ENCODE measurements at places on chromosomes 2 and 18. TPM values are rescaled to one million over a fixed set of nuclear protein-coding genes. Genes with fewer than 3 reads are reported as not detected.

DNA sequence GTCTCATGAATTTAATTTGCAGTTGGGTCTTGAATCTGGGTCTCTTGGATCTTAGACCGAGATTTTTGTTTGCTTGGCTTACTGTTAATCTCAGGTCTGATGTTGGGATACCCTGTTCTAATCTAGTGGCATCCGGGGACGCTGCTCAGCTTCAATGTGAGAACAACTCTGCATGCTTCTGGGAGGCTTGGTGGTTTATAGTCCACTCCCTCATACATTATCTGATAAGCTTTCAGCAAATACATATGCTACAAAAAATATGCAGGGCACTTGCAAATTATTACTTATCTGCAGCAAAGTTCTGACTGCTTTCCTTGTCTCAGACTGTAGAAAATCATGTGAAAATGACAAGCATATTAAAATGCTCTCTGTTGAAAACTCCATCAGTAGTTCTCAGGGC, 39.4 kb downstream of the RNF144A start:
- DNase-seq: no peak

GRCh38 chr2:16506366-16506765, 159.3 kb downstream of the CYRIA start:
- no peak for DNase-seq

DNA sequence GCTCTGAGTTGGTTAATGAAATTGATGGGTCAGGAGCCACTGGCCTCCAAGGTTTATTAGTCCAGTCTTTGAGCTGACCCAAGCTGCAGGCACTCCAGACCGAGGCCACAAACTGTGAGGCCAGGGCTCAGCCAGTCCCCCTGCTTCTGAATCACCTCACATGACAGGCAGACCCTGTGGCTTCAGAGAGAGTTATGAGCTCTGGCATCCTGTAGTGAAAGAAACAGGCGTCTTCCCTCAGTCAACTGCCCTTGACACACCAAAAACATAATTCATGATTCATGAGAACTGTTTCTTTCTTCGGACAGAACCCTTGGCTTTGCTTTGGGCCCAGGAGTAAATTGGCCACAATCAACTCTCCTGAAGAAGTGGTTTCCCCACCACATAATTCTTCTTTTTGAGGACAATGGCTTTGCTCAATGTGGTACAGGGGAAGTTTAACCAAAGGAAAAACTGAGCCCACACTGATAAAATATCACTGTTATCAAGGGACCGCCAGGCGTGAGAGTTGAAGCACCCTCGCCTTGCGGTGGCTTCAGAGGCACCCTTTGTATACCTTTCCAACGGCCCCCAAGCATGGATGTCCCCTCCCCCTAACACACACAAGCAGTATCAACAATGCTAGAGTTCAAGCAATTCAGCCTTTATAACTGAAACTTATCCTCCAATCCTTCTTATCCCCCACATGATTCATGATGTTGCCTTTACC, 226.9 kb downstream of the CYRIA start:
- no peak for DNase-seq

DNA sequence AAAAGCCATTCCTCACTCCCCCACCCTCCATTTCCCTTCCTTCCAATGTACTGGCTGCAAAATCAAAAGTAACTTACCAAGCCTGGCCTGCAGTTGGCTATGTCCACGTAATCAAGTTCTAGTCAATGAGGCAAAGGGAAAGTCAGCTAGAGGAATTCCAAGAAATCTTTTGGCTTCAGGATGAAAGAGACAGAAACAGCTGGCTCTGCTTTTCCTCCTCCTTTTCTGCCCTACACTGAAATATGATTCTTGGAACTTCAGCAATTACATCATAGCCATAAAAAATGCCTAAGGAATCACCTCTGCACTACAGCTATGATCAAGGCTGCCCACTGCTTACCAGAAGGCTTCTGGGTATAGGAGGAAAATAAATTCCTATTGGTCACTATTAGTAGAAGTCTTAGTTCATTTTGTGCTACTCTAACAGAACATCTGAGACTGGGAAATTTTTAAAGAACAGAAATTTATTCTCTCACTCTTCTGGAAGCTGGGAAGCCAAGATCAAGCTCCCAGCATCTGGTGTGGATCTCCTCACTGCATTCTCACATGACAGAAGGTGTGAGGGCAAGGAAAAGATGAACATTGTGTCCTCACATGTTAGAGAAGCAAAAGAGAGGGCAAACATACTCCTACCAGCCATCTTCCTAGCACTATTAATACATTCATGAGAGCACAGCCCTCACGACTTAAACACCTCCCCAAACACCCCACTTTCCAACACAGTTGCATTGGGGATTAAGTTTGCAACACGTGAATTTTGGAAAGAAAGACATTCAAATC, 219.9 kb downstream of the TMX3 start:
- peak; percentile 53 for DNase-seq

DNA sequence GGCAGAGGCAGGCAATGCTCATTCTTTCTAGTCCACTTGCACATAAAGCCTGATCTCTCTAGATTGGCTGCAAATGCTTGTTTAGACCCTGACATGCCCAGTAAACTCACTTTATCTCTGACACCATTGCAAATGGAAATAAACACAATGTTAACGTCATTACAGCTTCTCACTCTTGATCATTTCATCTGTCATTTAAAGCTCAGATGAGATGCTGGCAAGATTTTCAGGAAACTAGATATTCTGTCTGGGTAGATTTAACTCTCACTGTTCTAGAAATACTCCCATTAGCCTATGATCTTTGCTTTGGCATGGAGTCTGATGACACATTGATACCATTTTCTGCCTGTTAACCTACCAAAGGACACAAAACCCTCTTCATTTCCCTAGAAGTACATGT, 320.7 kb upstream of the HNRNPA3 start:
- DNase-seq: no peak

DNA sequence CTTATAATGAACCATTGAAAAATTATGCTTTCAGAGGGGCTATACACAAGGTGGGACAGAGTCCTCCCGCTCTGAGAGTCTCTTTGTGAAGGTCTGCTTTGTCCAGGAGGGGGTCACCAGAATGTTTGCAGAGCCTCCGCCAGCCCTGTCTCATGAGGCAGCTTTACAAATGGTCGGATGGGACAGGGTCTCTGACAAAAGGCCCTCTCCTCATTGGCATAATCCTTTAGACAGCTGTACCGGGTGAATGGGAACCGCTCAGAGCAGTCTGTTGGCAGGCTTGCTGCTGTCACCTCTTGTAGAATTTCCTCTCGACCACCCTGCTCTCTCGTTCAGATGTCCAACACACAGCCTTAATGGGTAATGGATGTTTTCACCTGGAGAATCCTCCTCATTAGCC, 40.2 kb upstream of the TGIF1 start:
- DNase-seq: no peak

DNA sequence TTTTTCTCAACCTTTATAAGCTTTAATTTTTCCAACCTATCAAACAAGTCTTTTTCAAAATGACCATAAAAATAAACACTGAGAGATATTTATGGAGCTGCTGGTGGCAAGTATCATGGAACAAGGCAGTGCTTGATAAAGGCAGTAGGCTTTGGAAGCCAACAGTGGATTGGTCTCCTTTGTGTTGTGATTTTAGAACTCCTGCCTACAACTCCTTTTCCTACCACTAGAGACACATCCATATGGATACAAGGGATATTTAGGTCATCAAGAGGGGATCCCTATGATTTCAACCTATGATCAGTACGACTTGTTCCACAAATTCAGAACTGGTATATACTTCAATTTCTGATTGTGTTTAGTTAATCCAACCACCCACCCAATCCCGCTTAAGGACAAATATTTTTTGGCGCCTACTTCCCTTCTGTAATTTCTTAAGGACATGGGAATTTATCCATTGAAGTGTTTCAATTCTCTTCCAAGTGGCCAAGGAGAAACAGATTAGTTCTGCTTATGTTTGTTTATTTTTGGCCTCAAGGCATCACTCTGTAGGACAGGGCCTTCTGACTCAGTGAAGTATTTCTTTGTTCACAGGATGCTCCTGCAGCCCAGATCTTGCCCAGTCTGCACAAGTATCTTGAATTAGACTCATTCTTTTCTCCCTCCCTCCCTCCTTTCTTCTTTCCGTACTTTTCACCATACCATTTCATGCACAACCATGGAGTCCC, 2119.6 kb upstream of the PIK3C3 start:
- DNase-seq: peak; percentile 54

DNA sequence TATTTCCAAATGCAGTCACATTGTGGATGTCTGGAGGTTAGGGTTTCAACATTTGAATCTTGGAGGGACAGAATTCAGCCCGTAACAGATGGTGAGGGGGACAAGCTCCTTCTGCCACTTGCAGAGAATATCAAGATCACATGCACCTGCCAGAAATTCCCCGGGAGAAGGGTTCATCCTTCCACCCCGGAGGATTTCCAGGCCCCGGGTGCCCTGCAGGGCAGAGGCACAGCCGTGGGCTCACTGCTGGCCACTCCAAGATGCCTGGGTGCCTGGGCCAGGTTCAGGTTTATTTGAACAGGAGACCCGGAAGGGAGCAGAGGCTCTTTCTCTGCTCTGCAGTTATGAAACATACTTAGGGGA, 38.2 kb upstream of the MGAT4A start:
- no peak for DNase-seq

DNA sequence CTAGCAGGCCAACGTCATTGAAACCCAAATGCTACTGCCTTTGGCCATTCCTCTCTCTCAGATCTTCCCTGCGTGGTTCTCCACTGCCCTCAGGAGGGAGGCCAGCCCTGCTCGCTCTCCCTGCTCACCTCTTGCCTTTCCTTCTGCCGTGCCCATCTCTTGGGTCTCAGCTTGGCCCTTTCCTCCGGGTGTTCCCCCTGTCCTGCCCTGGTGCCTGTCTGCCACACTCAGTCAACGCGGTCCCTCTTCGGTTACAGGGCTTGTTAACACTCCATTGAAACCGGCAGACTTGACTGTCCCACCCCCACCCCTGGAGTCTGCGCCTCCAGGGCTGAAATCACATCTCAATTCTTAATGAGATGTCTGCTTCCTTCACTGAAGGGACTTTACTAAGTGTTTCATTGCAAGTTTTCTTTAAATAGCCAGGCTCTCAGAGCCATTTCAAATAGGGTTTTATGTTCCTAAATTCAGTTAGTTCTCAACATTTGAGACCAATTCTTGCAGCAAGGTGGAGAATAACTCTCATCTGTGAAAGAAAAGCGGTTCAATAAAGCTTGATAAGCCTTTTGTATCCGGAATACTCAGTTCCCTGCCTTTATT, 237.6 kb downstream of the DYSF start:
- DNase-seq: no peak

CLEC4F gene
- not detected for total RNA-seq

LIMS1 gene
- 65.6 TPM for total RNA-seq

AQP12B gene
- total RNA-seq: not detected

RGPD4 gene
- total RNA-seq: not detected

INPP5D gene
- total RNA-seq: 21.8 TPM

Measured in foreskin keratinocyte (primary cell).